ENCODE measurements at places on chromosomes 12 and 14. TPM values are rescaled to one million over a fixed set of nuclear protein-coding genes. Genes with fewer than 3 reads are reported as not detected.

The KIF26A gene
- 2.0 TPM for total RNA-seq

The RERGL gene
- not detected for total RNA-seq

The AQP2 gene
- not detected for total RNA-seq

The RNASE1 gene
- not detected for total RNA-seq

The AGAP2 gene
- under 0.01 TPM for total RNA-seq

The NELL2 gene
- 0.26 TPM for total RNA-seq

The NR1H4 gene
- not detected for total RNA-seq

The FLRT2 gene
- total RNA-seq, result 14.5 TPM

The PTCSC3 gene
- not detected for total RNA-seq

The CCDC92 gene
- 7.7 TPM for total RNA-seq
